ENCODE measurements at places on chromosomes 16 and 17.

DNA sequence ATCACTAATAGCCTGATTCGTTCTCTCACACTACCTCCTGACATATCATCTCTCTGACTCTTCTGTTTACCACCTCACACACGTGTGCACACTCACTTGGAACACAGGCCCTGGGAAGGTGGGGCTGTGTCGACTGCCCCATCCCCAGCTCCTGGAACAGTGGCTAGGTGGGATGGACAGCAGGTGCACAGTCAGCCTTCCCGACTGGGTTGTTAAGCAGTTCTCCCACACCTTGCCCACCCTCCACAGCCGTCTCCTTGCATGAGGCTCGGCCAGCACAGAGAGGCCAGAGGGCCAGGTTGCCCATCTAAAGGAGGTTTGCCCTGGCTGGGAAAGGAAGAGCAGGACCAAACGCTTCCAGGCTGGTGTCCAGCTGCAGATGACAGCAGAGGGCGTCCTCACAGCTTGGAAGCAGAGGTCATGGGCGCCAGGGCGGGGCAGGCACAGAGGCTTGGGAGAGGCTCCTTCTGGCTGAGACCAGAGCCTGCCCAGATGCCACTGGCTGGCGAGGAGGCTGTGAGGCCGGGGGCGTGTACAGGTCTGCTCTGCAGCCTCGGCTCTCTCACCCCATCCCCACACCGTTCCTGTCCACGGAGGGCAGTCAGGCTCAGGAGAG lies 92.8 kb downstream of the AMFR start:
- DNase-seq, result peak; percentile 54

DNA sequence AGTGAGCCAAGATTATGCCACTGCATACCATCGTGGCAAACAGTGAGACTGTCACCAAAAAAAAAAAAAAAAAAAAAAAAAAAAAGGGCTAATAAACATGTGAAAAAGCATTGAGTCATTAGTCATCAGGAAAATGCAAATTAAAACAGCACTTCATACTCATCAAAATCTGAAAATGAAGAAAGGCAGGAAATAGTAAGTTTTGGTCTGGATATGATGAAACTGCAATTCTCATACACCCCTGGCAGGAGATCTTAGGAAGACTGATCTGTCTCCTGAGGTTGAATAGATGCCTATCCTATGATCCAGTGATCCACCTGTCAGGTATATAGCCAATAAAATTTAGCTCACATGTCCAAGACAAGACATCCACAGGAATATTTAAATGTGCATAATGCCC lies 212.7 kb downstream of the CPPED1 start:
- no peak for DNase-seq

- DNase-seq, result no peak
Measured at GRCh38 chr17:29080323-29080722, 37.4 kb downstream of the PIPOX start.

GRCh38 chr17:6147042-6147441 lies 76.9 kb downstream of the WSCD1 start:
- DNase-seq, result no peak

DNA sequence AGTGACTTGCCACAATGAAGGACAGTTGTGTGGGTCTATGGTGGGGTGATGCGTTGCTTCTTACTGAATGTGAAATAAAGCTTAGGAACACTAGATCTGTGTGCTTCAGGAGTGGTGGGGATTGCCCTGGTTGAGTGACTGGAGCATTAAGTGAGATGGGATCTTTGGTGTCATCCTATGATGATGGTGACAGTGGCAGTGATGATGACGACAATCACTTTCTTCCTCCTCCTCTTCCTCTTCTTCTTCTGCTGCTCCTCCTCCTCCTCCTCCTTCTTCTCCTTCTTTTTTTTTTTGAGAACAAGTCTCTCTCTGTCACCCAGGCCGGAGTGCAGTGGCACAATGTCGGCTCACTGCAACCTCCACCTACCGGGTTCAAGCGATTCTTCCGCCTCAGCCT lies 396.8 kb downstream of the SEC14L1 start:
- DNase-seq, result no peak

DNA sequence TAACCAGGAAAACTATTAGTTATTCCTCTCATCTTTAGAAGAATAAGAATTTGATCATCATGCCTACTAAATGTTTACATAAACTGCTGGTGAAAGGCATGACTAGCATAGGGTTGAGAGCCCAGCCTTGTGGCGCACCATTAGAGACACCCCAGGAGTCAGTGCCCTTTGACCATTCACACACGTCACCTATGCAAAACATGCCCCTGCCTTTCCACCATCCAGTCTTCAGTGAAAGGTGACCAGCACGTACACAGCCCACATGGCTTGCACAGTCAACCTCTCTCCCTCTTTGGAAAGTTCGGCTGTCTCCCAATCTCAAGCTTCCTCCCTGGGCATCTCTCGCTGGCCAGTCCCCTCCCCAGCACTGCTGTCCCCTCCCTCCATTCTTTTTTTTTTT lies 150.3 kb downstream of the ENGASE start:
- no peak for DNase-seq

DNA sequence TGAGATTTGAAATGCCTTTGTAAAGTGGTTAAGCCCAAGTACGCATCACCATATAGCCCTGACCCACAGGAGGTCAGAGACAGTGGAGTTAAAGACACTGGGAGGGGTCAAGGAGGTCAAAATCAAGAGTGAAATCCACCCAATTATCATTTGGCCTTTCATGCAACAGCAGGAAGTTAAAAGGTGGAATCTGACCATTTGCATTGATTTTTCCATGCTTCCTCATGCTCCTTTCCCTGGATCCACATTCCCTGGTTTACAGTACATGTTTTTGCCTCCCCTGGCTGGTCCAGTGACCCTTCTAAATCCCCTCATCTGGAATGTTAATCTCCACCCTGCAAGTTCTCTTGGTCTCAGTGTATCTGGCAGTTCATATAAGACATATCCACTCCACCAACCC lies 36.6 kb upstream of the TOM1L1 start:
- DNase-seq, result no peak

GRCh38 chr17:83064021-83064731 lies 15.2 kb upstream of the METRNL start:
- DNase-seq, result no peak

- DNase-seq, result no peak
Measured at GRCh38 chr17:15930426-15930825, 14.5 kb upstream of the ADORA2B start.

DNA sequence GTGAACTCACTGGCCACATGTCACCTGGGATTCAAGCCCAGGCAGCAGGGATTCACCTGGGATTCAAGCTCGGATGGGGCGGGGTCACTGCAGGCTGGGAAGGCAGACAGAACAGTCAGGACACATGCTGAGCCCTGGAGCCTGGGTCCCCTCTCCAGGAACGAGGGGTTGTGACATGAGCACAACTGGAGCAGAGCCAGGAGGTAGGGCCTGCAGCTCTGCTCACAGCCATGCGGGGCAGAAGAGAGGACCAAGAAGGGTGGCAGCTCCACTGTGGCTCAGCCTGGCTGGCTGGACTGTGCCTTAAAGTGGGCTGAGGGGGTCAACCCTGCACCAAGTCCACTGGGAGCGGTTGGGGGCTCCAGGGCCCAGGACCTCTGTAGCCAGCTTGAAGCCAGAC lies 150.1 kb downstream of the RAB11FIP4 start:
- no peak for DNase-seq

DNA sequence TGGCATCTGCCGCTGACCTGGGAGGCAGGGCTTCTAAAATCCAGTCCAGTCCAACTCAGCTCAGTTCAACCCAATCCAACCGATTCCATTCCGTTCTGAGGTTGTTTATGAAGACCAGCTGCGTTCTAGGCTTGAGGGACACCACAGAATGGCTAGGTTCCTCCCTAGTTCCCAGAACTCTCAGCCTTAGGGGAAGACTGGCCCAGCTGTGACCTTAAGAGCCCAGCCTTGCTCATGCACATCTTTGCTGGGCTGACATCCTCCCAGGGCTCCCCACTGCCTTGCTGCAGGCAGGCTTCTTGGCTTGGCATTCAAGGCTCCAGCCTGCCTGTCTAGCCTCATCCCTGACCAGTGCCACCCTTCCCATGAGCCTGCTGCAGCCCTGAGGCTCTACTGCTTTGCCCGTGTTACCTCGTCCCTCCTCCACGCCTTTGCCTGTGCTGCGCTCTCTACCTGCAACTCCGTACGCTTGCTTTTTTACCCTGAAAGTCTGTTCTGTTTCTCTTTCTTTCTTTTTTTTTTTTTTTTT lies 7.9 kb downstream of the SLC12A3 start:
- no peak for DNase-seq

- peak; percentile 91 for DNase-seq
Measured at GRCh38 chr16:87435372-87436224, 43.5 kb downstream of the MAP1LC3B start.

DNA sequence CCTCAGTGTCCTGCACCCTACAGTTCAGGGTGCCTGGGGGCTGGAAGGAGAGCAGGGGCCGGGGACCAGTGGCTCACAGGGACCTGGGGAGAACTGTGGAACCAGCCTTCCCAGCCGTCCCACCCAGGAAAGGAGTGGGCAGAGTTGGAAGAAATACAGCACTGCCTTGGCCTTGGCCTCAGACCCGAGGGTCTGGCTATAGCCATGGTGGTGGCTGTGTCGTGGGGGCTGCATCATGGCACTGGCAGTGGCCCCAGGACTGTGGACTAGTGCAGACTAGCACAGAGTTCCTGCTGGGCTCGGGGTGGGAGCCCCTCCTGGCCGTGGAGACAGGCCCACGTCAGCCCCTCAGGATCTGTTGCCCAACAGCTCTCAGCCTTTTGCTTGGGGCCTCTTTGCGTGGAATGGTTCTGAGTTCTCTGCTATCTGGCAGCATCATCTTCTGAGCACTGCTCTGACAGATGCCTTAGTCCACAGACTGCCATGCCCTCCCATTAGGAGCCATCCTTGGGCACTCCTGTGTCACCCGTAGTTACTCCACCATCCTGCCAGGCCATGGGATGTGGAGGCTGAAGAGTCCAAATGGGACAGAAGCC lies 12.6 kb upstream of the DNASE1 start:
- no peak for DNase-seq

- no peak for DNase-seq
Measured at GRCh38 chr16:56316545-56316944, 108.8 kb downstream of the AMFR start.

GRCh38 chr17:64099543-64099942 lies 30.4 kb downstream of the ERN1 start:
- DNase-seq, result no peak

GRCh38 chr16:83830769-83831455 lies 23.1 kb downstream of the HSBP1 start:
- no peak for DNase-seq

DNA sequence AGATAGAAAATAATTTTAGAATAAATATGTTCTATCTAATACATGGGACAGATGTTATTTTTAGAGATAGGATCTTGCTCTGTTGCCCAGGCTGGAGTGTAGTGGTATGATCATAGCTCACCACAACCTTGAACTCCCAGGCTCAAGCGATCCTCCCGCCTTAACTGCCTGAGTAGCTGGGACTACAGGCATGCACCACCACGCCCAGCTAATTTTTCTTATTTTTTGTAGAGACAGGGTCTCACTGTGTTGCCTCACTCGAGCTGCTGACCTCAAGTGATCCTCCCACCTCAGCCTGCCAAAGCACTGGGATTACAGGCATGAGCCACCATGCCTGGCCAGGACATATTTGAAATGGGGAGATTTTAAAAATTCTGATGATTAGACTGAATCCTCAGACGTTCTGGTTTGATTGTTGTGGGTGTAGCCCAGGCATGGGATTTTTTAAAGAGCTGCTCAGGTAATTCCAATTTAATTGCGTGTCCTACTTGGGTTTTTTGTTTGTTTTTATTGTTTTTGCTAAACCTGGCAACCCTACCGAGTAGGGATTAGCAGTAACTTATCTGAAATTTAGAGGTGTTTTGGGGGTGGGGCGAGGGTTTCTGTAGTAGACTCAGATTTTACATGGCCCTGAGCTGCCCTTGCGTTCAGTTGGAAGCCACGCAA lies 142.9 kb downstream of the RAB11FIP4 start:
- peak; percentile 39 for DNase-seq

DNA sequence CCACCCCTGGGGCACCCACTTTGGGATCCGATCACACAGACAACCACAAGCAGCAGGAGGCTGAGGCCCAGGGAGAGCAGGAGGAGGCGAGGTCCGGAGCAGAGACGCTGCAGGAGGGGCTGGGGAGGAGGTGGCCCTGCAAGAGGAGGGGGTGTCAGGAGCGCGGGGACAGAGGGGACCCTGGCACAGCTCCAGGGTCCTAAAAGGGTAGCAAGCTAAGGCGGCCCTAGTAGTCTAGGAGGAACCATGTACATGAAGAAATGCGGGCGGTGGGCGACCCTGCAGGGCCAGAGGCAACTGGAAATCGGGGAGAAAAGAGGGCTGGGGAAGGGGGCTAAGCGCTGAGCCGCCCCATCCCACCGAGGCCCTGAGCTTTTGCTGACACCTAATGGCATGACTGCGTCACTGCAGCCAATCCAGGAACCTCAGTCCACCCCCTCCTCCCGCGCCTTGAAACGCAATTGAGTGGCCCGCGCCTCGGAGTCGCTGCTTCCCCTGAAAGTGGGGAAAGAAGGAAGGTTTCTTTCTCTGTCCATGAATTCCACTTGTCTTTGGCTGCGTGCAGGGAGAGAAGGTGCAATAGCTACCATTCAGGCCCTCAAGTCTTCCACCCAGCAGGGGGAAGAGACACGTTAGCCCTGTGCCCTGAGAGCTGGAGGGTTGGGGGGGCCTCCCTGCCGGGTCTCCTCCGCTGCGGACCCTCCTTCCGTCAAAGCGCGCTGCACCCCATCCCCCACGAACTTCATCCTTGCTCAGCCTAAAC lies 1.8 kb downstream of the ASGR1 start:
- peak; percentile 58 for DNase-seq

DNA sequence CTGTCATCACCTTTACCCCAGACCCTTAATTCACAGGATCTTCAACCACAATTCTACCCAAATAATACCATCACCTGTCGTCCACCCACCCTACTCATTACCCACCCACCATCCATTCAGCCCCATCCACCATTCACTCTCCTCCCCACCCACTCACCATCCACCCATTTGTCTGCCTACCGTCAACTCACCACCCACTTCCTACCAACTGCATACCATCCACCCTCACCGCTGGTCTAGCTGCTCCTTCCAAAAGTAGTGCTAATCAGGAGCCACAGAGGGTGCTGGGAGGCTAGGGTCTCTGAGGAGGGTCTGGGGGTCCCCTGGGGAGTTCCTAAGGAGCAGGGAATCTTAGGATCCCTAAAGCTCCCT lies 12.0 kb upstream of the IGFBP4 start:
- no peak for DNase-seq

DNA sequence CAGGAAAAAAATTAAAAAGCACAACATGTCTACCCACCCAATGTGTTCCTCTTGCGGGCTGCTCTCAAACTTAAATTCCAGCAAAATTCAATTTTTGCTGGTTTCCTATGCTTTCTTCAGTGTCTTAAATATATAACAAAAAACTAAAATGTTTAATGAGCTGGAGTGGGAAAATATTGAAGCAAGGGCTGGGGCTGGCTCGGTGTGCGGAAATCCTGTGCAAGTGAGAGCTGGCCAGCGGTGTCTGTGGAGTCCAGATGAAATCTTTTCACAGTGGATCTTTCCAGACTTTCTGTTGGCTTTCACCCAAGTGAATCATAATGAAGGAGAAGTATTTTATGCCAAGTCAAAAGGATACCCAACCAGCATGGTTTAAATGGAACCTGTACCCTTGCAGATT lies 1733.6 kb downstream of the TP53TG3F start:
- DNase-seq, result no peak

All from iris pigment epithelial cell (primary cell).